ENCODE measurements at places on chromosomes 12 and 14.

DNA sequence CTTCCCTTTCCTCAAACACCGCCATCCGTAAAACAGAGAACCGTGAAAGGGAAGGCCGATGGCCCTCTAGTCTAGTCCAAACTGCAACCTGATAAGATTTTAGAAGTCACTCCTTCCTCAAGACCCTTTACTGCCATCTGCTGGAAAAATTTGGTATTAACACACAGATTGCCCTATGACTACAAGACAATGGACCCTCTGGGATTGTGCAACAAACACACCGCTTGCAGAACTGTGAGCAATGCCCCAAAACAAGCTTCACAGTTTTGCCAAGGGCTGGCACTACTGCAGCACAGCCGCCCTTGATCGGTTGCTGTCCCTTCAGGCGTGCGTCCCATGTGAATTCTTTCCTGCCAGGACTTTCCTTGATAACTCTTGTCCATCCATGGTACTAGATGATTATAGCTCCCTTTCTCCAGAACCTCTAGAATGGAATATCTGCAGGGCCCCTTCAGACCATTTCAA is 23.1 kb downstream of the LLPH start:
- DNase-seq: no peak

GRCh38 chr14:60420050-60420449 is 65.8 kb downstream of the C14orf39 start:
- no peak for DNase-seq

DNA sequence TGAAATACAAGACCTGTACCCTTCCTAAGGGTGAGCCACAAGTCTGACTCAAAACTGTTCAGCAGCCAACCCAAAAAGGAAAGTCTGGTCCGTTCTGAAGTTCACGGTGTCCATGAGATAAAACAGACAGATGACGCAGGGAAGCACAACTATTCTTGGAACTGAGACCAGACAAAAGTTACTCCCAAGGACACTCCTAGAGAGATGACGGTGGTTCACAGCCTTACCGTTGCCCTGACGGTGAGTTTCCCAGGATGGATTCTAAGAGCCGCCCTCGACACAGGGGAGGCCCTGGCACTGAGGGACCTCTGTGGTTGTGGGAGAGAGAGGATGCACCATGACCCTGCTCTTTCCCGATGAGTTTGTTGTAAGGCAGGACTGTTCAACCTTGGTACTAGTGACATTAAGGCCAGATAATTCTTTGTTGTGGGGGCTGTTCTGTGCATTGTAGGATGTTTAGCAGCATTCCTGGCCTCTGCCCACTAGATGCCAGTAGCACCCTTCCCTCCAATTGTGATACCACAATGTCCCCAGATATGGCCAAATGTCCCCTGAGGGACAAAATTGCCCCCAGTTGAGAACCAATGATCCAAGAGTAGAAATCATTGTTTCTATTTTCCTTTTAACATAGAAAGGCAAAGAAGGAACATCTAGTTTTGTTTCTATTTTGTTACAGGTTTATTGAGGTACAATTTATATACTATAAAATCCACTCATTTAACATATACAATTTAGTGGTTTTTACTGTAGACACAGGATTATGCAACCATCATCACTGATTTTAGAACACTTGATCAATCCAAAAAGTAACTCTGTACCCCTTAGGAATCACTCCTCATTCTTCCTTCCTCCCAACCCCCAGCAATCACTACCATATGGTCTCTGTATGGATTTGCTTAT is 23.0 kb downstream of the OR10P1 start:
- no peak for DNase-seq

DNA sequence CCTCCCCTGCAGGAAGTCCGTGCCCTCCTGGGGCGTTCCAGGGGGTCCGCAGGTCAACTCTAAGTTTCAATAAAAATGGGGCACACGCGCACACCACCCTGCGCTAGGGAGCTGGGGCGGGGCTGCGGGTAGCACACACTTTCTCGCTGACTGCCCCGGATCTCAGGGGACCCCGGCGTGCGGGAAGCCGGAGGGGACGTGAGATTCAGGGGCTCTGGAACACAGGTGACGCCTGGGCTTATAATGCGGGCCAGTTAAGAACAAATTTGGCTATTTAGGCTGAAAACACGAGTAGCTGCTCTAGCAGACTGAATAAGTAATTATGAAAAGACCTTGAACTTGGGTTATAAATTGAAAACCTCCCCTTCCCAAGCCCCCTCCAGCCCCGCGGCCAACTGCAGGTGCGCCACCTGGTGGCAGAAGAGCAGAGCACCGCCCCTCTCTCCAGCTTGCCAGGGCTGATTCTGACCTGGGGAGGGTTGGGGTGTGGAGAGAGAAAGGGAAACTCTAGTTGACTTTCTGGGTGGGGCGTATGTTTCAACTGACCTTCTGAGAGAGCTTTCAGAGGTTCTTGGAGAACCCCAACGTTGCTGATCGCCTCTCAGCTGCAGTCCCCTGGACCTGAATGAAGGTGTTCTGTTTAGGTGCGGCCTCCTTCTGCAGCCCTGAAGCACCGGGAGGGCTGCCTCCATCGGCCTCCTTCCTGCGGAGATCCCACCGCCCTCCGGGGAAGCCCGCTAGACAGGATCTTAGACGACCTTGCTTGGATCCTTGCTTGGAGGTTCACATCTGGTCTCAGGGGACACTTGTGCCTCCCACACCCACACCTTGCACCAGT is 118.4 kb upstream of the EVL start:
- no peak for DNase-seq

- no peak for DNase-seq
These were observed 12.3 kb downstream of the KCTD10 start for GRCh38 chr12:109464642-109465351.

DNA sequence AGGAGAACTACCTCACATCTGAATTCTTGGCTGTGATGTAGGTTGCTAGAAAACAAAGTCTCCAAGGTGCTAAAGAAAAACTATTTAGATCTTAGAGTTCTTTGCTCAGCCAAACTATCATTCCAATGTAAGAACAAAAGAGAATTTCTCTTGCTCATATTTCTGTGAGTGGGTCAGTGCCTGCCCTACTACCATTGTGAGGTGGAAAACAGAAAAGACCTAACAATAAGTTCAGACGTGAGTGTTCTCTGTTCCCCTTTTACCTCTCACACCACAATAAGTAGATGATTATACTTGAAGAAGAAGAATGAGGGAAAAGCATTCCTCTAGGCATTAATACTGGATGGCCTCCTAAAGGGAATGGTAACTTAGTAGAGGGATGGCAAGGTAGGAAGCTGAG is 187.4 kb upstream of the KITLG start:
- no peak for DNase-seq

- no peak for DNase-seq
These were observed 3.3 kb downstream of the HHIPL1 start for GRCh38 chr14:99648027-99648784.

- DNase-seq: no peak
These were observed 45.8 kb upstream of the TBX3 start for GRCh38 chr12:114729731-114730130.

- no peak for DNase-seq
These were observed 773 bp downstream of the GMPR2 start for GRCh38 chr14:24233538-24233866.

GRCh38 chr12:851343-851742 is 98.2 kb downstream of the RAD52 start:
- DNase-seq: no peak

DNA sequence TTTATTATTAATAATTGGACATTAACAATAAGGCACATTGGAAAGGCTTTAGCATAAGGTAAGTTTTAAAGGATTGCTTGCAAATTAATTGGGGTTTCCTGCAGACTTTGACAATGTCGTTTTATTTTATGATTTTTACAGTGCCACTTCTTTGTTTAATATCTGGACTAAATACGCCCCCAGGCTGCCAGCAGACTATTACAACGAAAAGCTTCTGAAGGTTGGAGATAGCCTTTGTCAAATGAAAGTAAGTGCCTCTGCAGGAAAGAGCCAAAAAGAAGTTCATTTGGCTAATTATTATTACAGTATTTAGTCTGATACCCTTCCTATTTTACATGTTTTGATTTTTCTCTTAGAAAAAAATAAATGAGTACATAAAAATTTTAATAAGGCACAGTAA is 11.3 kb downstream of the CFAP54 start:
- DNase-seq: no peak

GRCh38 chr12:119936705-119937311 is 52.2 kb upstream of the BICDL1 start:
- DNase-seq: no peak

GRCh38 chr12:66803930-66804329 is 125.1 kb upstream of the GRIP1 start:
- DNase-seq: no peak

DNA sequence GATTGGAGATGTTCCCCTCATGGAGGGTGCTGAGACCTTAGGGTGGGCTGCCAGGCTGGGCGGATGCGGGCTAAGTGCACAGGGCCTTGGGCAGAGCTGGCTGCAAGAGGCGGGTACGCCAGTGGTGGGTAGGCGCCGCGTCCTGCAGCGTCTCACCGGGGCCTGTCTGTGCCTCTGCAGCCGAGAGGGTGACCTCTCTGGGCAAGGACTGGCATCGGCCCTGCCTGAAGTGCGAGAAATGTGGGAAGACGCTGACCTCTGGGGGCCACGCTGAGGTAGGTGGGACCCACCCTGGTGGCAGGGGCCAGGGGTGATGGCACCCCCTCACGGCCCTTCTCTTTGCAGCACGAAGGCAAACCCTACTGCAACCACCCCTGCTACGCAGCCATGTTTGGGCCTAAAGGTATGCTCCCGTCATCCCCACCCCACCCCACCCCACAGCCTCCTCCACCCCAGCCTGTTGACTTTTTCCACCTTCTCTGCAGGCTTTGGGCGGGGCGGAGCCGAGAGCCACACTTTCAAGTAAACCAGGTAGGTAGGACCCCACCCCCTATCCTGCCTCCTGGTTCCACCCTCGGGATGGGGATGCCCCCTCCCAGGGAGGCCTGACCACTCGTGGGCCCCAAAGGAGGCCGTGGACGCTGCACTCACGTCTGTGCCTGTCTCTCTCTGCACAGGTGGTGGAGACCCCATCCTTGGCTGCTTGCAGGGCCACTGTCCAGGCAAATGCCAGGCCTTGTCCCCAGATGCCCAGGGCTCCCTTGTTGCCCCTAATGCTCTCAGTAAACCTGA is 1.5 kb downstream of the CRIP1 start:
- DNase-seq: no peak

GRCh38 chr12:3157581-3158323 is 80.6 kb downstream of the TSPAN9 start:
- DNase-seq: no peak

DNA sequence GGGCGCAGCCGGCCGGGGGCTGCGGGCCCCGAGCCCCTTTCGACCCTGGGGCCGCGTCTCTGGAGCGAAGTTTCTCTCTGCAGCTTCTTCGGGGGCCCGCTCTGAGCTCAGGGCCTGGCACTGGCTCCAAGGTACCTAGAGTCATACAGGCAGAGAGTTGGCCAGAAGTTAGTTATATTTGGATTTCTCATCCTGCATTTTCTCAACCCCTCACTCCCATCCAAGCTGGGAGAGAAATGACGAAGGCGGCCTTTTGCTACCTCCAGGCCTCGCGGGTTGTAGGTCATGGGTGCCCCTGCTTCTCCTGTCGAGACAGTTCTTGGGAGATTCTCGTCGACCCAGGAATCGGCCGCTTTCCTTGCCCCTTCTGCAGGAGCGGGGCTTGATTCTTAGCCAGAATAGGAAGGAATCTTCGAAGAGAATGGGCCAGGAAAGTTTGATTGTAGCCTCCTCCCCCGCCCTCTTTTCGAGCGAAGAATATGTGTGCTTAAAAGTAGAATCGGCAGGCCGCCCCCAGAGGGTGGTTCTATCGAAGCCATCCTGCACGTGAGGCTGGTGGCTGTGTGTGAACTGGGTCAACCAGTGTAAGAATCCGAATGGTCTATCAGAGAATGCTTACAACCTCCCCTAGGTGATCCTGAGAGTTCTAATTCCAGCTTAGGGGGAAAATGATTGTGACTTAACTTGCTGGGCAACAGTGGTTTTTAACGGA is 785 bp downstream of the MLEC start:
- no peak for DNase-seq

DNA sequence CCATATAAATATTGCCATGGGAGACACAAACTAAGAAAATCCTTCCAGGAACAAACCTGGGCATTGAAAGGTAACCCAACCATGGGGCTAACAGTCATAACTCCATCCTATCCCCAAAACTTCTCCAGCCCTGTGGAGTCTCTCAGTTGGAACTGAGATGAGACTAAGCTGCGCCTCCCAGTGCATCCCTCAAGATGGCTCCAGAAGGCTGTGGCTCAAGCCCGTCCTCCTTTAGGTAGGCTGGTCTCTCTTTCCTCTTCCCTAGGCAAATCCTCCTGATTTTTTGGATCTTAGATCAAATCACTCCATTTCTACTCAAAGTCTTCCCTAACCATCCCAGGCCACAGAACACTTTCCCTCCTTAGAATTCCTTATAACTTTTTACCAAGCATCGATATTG is 364.3 kb upstream of the CCDC196 start:
- no peak for DNase-seq

DNA sequence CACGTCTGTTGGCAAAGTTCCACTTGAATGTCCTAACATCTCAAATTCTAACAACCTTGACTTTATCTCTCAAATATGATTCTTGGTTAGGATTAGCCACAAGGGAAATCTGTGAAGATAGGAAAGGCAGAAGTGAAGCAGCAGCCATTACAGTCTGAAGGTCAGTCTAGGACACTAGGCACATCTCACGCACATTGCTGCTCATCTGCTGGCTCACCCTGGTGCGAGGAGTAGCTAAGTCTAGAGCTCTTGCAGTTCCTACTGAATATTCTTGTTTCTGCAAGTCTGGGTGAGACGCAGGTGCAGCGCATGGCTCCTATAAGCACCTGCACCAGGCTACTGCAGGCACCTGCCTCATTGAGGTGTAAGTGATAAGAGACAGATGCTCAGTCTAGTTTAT is 6.4 kb upstream of the SLC25A3 start:
- DNase-seq: no peak

GRCh38 chr14:32436993-32437392 is 107.9 kb downstream of the AKAP6 start:
- no peak for DNase-seq

- DNase-seq: no peak
These were observed 86.5 kb downstream of the PPM1H start for GRCh38 chr12:62848418-62848817.

DNA sequence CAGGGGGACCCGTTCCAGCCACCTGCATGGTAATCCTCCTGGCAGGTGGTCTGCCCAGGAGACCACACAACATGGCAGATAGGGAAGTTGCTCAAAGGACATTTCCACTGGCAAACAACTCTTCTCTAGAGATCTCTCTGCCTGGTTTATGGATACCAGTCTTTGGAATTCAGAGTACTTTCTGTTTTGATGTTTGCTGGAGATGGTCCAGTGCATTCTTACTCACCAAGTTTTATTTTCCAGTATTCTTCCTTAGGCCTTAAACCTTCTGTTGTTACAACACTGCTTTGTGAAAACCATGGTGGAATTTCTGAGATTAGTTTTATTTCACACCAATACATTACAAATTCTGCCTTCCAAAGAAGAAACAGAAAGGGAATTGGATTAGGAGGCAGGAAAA is 428.3 kb downstream of the FUT8 start:
- no peak for DNase-seq

- no peak for DNase-seq
These were observed 23.0 kb downstream of the SFSWAP start for GRCh38 chr12:131733874-131734273.

All from breast epithelium (tissue), 4 donors.